ENCODE measurements at places on chromosomes 3 and 15. TPM values are rescaled to one million over a fixed set of nuclear protein-coding genes. Genes with fewer than 3 reads are reported as not detected.

DNA sequence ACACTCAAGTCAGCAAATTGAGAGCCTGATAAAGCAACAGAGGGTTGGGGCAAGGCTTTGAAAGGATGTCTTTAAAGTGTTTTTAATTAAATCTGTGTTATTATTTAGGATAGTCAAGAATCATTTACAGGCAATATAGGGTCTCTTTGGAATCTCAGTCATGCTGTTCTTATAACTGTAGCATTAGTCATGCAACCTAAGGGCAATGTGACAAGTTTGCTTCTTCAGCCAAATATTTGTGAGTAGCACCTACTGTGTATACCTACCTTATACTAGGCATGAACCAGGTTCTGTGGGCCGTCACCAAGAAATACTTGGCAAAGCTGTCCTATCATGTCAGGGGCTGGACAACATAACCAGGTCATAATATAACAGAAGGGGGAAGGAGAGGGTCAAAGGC is 184.6 kb upstream of the TRIM42 start:
- no peaks in the 10 kb centered on the region for H3K36me3 ChIP-seq
- no peak for DNase-seq

DNA sequence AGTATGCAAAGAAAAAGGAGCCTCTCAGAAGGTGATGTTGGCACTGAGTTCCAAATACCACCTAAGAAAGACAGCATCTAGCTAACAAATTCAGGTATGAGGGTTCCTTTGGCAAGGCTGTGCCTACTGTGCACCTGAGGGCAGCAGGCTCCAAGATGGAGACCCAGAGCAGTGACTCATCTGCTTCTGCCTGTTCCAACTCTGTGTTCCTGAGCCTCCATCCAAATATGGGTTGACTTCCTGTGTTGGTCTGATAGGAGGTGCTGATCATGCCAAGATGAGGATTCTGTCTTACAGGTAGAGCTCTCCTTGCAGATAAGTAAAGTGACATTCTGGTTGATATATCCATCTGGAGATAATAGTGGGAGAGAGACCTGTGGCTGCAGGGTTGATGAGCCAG is 26.0 kb downstream of the SV2B start:
- H3K4me3 ChIP-seq, result no peak overlapping the region
- no peaks in the 10 kb centered on the region for H3K36me3 ChIP-seq
- H3K4me1 ChIP-seq, result no peaks in the 10 kb centered on the region
- no peak overlapping the region for H3K27ac ChIP-seq

Gene VWA5B2
- 9.1 TPM for total RNA-seq

Gene FGF12
- 0.47 TPM for total RNA-seq

DNA sequence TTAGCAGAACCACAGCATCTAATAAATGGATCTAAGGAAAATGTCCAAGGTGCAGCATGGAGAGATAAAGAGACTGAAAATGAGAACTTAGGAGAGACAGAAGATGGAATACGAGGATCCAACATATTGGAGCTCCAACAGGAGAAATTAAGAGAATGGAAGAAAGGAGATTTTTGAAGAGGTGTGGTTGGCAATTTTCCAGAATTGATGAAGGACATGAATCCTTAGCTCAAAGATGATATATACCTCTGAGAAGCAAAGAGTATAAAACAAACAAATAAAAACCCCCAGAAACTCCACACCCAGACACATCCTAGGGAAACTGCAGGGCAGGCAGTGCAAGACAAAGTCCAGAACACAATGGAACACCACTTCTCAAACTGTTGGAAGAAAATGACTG is 141.2 kb downstream of the MEGF11 start:
- no peak overlapping the region for H3K4me3 ChIP-seq
- DNase-seq, result no peak
- no peaks in the 10 kb centered on the region for H3K27me3 ChIP-seq
- H3K36me3 ChIP-seq, result no peaks in the 10 kb centered on the region

All from Peyer's patch (tissue), 4 donors.